Cortex of kidney (tissue), 1 donor: ENCODE measurements at places on chromosomes 5 and 9.

- no peak for DNase-seq
Measured at GRCh38 chr5:96928931-96929708, 6.8 kb upstream of the LNPEP start.

GRCh38 chr5:178335302-178336030, 102.9 kb upstream of the PHYKPL start:
- DNase-seq = no peak

- DNase-seq = no peak
Measured at GRCh38 chr5:113660206-113660605, 146.7 kb downstream of the YTHDC2 start.

GRCh38 chr9:127965953-127966352, 14.8 kb downstream of the EEIG1 start:
- DNase-seq = no peak

GRCh38 chr9:12739014-12739652, 35.7 kb upstream of the LURAP1L start:
- no peak for DNase-seq

DNA sequence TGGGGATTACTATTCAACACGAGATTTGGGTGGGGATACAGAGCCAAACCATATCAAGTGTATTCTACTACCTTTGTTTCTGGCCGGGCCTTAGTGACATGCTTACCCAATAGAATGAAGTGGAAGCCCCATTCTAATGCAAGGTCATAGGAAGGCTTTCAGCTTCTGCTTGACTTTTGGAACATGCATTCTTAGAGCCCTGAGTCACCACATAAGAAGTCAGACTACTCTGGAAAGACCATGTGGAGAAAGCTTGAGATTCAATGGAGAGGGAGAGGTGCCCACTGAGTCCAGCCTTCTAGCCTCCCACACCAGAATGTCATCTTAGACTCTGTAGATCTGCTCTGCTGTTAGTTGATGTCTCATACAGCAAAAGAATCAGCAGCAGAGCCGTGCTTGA, 155.7 kb upstream of the FBN2 start:
- no peak for DNase-seq

GRCh38 chr9:95572381-95573151, 55.8 kb upstream of the PTCH1 start:
- DNase-seq = no peak

DNA sequence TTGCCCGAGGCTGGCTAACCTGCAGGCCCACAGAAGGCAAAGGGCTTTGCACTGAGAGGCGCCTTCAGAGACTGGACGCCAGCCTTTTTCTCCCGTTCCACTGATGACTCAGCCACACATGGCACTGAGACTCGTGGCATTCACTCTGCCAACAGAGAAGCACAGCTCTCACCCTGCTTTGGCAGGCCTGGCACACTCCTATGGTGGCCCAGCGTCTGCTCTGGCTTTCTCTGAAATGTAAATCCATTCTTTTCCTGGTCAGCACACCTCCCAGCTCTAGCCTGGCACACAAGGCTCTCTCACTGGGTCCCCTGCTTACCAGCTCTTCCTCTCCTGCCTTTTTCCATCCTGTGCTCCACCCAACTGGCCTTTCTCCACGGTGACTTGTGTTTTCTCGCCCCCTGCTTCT, 5.9 kb upstream of the MELK start:
- DNase-seq = no peak

GRCh38 chr5:146025114-146025680, 80.2 kb downstream of the PLAC8L1 start:
- DNase-seq = no peak

- DNase-seq = no peak
Measured at GRCh38 chr9:135040892-135041291, 46.6 kb upstream of the OLFM1 start.

- no peak for DNase-seq
Measured at GRCh38 chr5:8399471-8399870, 530.5 kb downstream of the MTRR start.

DNA sequence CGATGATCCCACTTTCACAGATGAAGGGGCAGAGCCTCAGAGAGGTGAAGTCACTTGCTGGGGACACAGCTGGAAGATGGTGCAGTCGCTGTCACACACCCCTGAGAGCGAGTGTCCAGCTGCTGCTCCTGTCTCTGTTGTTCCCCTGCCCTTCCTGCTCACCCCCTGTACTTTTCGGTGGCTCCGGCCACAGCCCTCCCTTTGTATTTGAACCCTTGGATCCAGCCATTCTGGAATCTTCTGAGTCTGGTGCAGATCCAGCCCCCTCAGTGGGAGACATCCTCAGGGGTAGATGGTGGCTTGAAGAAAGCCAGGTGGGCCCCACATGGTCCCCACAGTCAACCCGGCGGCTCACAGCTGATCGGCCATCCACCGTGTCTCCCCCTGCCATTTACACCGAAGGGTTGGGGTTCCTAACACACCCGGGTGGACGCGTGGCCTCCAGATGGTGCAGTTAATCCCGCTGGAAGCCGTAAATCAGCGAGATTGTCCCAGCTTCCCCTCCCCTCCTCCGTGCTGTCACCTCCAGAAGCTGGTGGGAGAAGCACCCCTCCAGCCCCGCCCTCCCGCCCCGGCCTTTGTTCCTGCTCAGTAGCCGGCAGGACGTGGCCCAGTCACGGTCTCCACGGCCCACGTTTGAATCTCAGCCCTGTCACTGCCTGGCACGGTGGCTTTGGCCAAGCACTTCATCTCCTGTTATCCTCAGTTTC, 204.8 kb downstream of the C9orf50 start:
- no peak for DNase-seq

- DNase-seq = no peak
Measured at GRCh38 chr5:168975331-168975730, 325.6 kb downstream of the SLIT3 start.

DNA sequence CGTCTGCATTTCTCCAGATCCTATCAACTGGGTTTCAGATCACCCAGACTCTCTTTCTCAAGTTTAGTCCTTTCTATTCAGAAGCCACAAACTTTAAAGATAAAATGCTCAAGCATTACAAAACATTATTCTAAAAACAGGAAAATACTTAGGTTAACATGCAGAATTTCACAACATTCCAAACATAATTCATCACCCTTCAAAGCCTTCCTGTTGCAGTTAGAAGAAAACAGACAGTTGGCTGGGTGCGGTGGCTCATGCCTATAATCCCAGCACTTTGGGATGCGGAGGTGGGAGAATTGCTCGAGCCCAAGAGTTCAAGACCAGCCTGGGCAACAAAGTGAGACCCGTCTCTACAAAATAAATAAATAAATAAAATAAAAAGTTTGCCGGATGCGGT, 7.7 kb upstream of the OCLN start:
- no peak for DNase-seq

DNA sequence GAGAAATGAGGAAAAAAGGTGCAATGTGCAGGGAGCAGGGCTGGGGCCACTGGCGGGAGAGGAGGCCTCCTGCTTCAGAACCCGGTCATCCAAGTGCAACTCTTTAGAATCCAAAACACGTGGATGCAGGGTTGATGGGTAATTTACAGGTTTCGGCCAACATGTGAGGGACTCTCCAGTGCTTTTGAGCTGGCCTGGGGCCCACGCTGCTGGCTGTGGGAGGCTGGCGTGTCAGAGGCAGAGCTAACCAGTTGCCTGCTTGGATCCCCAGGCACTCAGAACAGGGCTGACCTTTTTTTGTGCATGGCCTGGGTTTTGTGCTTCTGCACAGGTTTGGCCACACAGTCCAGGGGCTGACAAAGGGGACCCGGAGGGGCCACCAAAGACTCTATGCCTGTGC, 61.6 kb downstream of the GADD45G start:
- no peak for DNase-seq

GRCh38 chr5:32494827-32495226, 50.3 kb upstream of the ZFR start:
- no peak for DNase-seq

DNA sequence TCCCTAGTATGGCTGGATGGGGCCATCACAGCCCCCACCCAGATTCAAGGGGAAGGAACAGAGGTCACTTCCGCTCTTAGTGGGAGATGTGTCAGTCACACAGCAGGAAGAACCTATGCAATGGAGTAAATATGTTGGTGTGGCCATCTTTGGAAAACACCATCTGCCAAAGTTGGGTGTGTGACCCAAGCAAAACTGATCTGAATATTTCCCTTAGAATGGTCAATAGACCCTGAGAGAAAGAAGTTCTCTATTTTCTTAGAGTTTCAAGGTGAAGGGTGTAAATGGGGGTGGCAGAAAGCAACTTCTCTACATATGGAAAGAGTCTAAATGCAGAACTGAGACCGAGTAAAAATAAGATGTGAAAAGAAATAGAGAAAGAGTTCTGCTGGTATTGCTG, 212.7 kb downstream of the ESM1 start:
- DNase-seq = no peak

GRCh38 chr9:72158680-72159079, 9.4 kb downstream of the GDA start:
- DNase-seq = no peak

- DNase-seq = no peak
Measured at GRCh38 chr9:214648-215493, at the start of gene DOCK8. TSS of gene DOCK8 (plus strand) at chr9:214865. CDS start at chr9:214977, 112 bp downstream.

GRCh38 chr5:166856791-166857190, 1434.7 kb upstream of the WWC1 start:
- no peak for DNase-seq

GRCh38 chr5:61744690-61745619, 412.9 kb downstream of the ZSWIM6 start:
- no peak for DNase-seq

- DNase-seq = no peak
Measured at GRCh38 chr5:71782393-71782770, 63.3 kb downstream of the CARTPT start.

GRCh38 chr9:91726406-91727100, 223.5 kb downstream of the ROR2 start:
- DNase-seq = no peak

- no peak for DNase-seq
Measured at GRCh38 chr9:36101916-36102741, 34.4 kb upstream of the GLIPR2 start.

GRCh38 chr9:29390859-29391258, 1817.6 kb upstream of the C9orf72 start:
- DNase-seq = no peak

DNA sequence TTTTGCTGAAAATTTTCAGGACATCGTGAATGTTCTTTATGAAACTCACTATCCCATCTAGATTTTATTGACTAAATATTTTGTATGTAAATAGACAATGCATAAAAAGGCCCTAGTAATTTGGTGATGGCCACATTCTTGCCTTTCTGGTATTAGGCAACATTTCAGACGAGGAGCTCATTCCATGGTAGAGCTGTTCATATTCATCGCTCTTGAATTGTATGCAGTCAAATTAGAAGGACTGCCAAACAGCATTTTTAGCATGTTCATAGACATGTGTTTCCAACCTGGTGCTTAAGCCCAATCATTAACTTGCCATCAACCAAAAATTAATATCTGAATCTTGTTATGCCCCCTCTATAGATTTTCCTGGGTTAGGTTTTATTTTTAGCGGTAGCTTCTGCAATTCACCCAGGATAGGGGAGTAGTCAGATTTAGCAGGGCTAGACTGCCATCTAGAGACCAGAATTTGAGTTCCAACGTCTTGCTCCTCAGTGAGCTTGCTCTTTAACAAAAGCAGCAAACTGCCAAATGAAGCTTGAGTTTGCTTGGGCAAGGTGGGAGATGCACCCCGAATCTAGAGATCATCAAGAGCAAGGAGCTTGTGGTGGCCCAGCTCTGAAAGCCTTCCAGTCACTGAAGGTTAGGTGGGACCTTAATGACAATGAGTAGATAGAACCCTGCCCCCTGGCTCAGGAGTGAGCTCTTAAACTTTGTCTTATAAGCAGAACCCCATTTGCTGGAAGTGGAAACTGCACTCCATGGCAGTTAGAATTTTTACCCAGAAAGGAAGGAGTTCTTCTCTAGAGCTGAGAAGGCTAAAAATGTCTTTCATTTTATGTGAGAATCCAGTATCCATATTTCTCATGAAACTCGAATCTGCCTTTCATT, 456.2 kb downstream of the RASEF start:
- no peak for DNase-seq

DNA sequence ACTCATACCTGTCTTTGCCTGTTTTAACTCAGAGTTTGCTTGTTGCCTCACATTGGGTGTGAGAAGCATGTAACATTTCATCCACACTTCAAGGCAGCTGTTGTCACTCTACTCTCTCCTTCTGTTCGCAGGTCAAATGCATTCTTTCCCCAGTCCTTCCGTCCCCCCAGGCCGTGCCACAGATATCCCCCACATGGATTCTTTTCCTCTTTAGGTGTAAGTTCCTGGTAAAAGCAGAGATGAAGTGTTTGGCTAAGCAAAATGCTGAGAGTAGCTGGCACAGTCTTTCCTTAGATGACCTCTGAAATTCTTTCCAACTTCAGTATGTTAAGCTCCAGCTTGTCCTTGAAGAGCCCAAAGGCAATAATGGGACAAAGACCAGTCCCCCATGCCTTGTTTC, 328.2 kb downstream of the SLIT3 start:
- DNase-seq = no peak

GRCh38 chr5:180097163-180097894, 25.8 kb upstream of the RNF130 start:
- DNase-seq = no peak

- no peak for DNase-seq
Measured at GRCh38 chr5:45335346-45335745, 360.8 kb downstream of the HCN1 start.

DNA sequence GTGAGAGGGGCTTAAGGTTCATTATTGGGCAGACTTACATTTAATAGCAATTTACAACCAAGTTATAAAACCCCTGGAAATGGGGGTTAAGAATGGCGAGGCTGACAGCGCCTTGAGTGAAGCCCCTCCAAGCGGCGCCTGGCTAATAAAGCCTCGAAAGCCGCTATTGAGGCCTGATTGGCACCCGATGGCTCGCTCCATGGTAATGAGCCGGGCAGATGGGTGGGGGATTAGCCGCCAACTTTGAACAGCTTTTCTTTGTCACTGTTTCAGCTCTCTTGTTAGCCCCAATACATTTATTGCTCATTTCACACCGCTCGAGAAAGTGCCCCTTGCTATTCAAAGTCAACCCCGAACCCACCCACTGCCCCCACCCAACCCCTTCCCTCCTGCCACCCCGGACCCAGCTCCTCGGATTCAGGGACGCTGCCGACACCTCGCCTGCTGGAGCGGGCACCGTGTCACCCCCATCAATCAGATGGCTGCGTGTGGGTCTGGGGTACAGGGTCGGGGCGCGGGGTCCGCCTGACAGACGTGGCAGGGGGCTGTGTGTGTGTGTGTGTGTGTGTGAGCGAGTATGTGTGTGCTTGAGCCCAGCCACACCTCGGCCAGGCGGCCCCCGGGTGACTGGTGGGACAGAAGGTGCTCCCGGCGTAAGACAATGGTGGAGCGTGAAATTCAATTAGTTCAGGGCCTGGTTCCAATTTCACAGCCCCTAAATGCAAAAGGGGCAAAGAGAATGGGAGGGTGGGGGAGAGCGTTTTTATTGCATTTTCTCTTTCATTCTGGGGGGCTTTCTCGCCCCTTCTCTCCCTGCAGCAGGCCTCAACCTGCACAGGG, 34.2 kb downstream of the ASS1 start:
- DNase-seq = no peak
